ENCODE measurements at places on chromosomes 1 and 21.

- peak; percentile 43 for DNase-seq
These were observed 706 bp downstream of the C21orf91 start for GRCh38 chr21:17818186-17819113.

DNA sequence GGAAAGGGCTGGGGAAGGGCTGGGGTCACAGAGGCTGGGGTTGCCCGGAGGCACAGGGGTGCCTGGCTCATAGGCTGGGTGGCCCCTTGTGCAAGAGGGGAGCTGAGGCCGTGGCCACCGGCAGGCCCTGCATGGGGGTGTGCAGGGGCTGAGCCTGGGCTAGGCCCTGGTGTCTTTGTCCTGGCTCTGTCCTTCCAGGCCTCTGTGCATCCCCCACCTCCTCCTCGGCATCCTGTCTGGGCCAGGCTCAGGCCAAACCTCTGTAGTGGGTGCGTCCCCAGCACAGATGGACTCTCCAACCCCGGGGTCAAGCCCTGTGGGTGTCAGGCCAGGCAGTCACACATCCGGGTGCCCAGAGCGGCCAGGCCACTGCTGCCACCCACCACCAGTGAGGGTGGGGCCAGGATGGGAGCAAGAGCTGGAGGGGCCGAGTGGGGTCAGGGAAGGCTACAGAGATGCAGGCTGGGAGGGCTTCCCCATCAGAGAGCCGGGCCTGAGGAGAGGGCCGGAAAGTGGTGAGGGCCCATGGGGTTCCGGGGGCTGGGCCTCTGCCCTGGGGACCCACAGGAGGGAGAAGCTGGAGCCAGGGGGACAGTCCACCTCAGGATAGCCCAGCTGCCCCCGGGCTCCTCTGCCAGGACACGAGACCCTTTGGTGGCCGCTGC, 19.4 kb downstream of the PANK4 start:
- DNase-seq: no peak

- DNase-seq: no peak
These were observed 813 bp upstream of the DEDD start for GRCh38 chr1:161133220-161133740.

DNA sequence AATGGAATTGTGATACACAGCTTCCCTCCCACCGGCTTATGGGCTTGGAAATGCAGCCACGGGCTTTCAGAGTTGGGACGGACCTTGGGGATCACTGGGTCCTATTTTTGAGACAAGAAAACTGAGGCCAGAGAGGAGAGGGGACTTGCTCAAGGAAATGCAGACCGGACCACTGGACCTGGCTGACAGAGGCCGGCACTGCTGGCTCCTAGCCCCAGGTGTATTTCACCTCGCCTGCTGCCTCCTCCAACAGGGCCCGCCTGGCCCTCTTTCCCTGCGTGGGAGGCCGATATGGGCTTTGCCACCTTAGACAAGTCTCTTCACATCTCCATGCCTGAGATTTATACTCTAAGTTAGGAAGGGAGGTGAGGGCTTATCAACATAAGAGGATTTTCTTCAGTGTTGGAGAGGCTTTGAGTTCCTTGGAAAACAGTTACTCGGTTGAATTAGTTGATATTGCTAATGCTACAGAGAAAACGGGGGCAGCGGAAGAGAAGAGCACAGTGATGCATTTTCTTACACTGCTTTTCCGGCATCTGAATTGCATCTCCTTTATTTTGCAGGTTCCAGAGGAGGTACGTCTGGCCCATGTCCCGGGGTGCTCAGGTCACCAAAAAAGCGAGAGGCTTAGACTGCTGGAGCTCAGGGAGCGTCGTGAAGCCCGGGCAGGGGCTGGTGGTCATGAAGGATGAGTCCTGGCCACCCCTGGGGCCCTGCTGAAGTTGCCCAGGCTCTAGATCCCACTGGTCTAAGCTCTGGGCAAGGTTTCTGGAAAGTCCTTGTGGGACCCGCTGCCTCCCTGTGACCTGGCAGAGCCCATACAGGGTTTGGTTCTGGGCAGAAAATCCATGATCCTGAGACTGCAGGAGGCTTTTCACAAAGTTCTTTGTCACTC, 44.7 kb downstream of the CAPN2 start:
- no peak for DNase-seq

DNA sequence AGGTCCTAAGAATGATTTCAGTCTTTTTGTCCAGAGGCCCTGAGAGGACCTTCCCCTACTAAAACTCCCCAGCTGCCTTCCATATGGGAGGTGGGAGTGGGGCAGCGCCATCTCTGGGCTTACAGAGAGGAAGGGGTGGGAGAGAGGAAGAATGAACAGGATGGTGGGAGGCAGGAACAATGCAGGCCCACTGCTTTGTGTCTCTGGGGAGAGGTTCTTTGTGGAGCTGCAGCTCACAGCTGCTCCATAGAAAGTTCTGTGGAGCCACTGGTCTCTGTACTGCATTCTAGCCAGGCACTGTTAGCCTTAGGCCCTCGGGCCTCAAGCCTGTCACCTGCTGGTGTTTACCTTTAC, 43.6 kb upstream of the A3GALT2 start:
- peak; percentile 73 for DNase-seq

- no peak for DNase-seq
These were observed 26.3 kb downstream of the CTNNBIP1 start for GRCh38 chr1:9883585-9884449.

GRCh38 chr1:218742467-218743262, 397.5 kb downstream of the TGFB2 start:
- no peak for DNase-seq

DNA sequence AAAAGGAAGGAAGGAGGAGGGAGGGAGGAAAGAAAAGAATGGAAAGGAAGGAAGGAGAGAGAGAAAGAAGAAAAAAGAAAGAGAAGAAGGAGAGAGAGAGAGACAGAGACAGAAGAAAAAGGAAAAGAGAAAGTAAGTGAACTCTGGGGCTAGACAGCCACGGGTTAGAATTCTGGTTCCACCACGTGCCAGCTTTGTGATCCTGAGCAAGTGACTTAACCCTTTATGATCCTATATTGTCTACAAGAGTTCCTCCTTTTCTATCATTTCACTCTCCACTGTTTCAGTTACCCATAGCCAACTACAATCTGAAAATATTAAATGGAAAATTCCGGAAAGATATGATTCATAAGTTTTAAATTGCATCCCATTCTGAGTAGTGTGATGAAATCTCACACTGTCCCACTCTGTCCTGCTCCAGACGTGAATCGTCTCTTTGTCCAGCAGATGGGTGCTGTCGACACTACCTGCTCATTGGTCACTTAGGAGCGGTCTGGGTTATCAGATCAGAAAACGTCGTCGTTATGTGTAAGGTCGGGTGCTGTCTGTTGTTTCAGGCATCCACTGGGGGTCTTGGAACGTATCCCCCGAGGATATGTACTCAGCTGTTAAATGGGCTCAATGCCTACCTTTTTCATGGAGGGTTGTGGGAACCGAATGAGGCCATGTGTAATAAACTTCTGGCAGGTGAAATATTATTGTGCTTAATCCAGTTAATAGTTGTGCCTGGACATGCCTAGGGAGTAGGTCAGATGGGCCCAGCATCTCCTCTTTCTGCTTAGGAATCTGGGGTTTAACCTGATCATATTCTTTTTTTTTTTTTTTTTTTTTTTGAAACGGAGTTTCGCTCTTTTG, 19.1 kb downstream of the TMEM51 start:
- no peak for DNase-seq

GRCh38 chr1:202163281-202164270, 3.2 kb upstream of the PTPN7 start:
- DNase-seq: no peak

DNA sequence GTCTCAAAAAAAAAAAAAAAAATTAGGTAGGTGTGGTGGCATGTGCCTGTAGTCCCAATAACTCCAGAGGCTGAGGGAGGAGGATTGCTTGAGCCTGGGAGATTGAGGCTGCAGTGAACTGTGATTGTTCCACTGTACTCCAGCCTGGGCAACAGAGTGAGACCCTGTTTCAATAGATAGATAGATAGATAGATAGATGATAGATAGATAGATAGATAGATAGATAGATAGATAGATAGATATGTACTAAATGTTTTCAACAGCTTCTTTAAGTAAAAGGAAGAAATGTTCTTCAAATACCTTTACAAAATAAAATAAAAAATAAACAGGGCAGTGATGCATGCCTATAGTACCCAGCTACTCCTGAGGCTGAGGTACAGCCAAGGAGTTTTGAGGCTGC, 9.8 kb downstream of the KIF1B start:
- DNase-seq: no peak

DNA sequence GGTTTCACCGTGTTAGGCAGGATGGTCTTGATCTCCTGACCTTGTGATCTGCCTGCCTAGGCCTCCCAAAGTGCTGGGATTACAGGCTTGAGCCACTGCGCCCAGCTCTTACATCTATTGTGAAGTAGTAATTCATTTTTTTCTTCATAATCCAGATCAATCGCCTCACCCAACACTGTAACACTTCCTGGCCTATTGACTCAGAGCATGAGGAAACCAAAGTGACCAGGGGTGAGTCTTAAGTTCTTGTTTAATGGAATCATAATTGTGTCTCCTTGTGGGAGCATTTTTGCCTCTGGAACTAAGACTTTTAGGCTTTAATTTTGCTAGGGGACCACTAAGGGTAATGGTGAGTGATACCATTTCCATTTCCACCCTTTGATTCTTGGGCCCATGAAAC, 27.4 kb downstream of the TNFSF18 start:
- DNase-seq: no peak

DNA sequence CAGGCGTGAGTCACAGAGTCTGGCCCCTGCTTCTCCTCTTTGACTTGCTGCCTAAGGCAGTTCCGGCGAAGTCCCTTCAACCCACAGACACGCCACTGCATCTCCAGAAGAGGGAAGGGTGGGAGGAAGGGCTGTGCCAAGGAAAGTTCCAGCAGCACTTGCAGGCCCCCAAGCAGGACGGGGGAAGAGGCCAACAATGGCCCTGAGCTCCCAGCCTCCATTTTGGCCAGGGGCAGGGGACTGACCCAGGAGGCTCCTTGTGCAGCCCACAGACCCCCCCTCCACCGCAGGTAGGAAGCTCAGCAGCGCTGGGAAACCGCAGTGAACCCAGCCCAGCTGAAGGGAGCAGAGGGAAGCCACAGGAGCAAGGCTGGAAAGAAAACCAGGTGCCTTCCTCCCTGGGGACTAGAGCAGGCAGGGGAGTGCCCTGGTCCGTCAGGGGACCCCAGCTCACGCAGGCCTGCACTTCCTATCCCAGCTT, 35.4 kb downstream of the ACOT7 start:
- DNase-seq: no peak

DNA sequence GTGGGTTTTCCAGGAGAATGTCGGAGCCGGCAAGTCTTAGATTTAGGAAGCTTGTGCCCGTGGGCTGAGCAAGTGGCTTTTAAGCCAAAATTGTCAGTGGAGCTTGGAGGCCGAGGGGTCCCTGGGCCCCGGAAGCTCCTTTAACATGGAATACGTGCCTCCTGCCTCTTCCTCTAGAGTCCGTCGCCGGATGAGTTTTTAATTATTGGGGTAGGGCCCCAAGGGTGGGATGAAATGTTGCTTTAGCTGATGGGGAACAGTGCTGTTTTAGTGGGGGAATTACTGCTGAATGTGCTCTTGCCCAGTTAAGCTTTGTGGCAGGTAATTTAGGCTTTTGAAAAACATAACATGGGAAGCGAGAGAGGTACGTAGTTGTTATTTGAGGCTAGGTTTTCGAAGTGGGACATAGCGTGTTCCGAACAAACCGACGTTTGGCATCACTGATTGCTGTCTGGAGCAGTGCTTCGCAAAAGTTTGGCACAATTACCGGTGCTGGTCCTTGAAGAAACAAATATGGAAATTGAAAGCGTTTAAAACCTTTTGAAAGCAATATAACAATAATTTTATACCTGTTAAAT, 786 bp downstream of the RPL5 start:
- DNase-seq: no peak

DNA sequence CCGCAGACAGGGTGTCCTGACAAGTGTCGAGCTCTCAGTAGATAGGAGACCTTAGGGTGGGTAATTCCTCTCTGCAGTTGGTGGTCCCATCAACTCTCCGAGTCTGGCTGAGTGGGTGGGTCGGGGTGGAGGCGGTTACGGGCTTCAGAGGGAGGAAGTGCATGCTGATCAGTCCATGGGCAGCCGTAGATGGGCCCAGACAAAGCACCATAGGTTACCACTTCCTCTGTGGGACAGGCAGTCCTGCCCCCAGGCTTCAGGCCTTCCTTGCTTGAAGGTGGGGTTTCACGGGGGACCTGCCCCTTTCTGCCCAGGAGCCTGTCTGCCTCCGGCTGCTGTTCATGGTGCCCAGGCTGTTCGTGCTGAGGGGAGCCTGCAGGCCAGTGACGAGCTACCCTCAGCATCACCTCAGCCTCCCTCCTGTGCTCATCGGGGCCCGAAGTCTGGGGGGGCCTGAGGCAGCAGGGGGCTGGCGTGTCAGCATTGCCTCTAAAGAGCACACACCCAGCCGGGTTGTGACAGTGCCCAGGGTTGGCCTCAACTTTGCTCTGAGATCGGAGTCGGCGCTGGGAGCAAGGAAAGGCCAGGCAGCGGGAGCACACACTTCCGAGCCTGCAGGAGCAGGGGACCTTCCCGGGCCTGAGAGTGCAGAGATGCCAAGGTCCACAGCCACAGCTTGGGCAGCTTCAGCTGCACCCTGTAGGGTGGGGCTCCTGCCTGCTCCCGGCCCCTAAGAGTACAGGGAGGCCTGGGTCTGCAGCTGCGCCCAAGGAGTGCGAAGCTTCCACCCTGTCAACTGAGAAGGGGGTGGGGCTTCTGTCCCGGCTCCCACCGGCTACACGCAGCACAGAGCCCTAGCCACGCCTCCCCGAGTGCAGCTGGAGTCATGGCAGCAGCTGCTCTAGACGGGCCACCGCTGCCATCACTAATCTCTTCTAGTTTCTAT, 225.4 kb upstream of the NRIP1 start:
- DNase-seq: no peak

DNA sequence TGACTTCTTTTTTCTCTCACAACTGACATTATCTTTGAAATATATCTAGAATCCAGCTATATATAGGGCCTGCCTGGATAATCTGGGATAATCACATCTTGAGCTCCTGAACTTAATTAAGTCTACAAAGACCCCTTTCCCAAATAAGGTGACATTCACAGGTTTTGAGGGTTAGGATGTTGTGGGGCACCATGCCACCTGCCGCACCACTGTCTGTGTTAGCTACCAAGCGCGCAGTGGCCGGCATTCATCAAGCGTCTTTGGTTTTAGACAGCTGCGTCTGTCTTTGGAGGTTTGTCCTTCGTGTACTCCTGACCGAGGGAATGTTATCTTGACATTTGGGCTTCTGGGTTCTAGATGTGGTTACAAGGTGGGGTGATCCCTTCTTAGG, 7.5 kb downstream of the TRAPPC10 start:
- no peak for DNase-seq

DNA sequence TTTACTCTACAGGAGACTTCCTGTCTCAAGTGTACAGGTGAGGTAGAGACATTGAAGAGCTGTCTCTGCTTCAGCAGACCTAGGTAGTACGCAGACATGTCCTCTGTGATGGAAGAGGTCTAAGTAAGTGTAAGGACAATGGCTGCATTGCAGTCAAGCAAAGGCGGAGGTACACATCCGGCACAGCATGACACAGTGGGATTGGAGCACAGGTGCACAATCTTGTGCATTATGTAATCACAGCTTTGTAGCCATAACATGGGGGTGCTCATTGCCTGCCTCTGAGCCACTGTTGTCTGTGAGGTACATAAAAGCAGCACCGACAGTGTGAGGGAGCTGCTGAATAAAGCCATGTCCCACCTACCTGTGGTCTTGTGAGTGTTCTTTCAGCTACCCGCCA, 66.4 kb upstream of the CCDC190 start:
- DNase-seq: no peak

GRCh38 chr21:46500224-46500861, 41.7 kb downstream of the DIP2A start:
- DNase-seq: no peak

- DNase-seq: no peak
These were observed 128.1 kb upstream of the VAMP3 start for GRCh38 chr1:7642781-7643529.
